Placental epithelial cell (primary cell): ENCODE measurements at places on chromosomes 5 and 9. TPM values are rescaled to one million over a fixed set of nuclear protein-coding genes. Genes with fewer than 3 reads are reported as not detected.

The SPEF2 gene
- total RNA-seq = 4.4 and 8.2 TPM in 2 replicates

The SMIM33 gene
- not detected in 2 replicates for total RNA-seq

The SMC5 gene
- total RNA-seq = 25.8 and 60.5 TPM in 2 replicates

The KCTD16 gene
- 0.65 and 0.79 TPM in 2 replicates for total RNA-seq

The SLC34A1 gene
- total RNA-seq = 0.11 and 0.39 TPM in 2 replicates

The LAMC3 gene
- under 0.01 and 0.39 TPM in 2 replicates for total RNA-seq

The SHOC1 gene
- total RNA-seq = not detected in 2 replicates

The QRFP gene
- total RNA-seq = not detected in 2 replicates
